Mesenteric fat pad (tissue), 1 donor: ENCODE measurements at places on chromosomes 3 and 15. TPM values are rescaled to one million over a fixed set of nuclear protein-coding genes. Genes with fewer than 3 reads are reported as not detected.

GRCh38 chr15:91336687-91337086, 236.6 kb downstream of the SV2B start:
- DNase-seq, result no peak

Gene ACP3
- total RNA-seq, result 2.5 TPM

Gene ANKUB1
- total RNA-seq, result not detected

GRCh38 chr15:63155486-63155885, 1.8 kb downstream of the RPS27L start:
- DNase-seq, result no peak

Gene TMEM207
- not detected for total RNA-seq

Gene LDHAL6B
- not detected for total RNA-seq

Gene GABPB1
- total RNA-seq, result 22.0 TPM

Gene CHRNA7
- 2.0 TPM for total RNA-seq

GRCh38 chr3:11643605-11644087, at the start of gene VGLL4:
TSS of gene VGLL4 (minus strand) at chr3:11643915. CDS start at chr3:11643518, 397 bp downstream.
- DNase-seq, result peak; percentile 95

DNA sequence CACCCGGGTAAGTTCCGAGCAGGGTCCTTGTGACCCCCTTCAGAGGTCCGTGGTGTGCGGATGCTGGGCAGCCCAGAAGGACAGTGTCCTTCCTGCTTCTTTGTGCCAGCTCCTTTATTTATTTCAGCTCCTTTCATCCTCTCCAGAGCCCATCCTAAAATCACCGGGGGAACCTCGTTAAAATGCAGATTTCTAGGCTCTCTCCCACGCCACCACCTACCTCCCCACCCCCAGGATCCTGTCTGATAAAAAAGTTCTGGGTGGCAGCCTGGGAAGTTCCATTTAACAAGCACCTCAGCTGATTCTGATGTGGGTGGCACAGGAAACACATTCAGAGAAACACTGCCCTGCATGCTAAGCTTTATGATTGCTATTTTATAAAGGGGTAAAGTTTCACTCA, 12.5 kb upstream of the IGF1R start:
- no peak for DNase-seq

Gene PPP4R2
- total RNA-seq, result 82.1 TPM

Gene IL20RB
- total RNA-seq, result 3.6 TPM

GRCh38 chr15:52294881-52295420, 653 bp downstream of the MYO5C start:
- no peak for DNase-seq

Gene ABI3BP
- total RNA-seq, result 37.1 TPM

Gene AMIGO3
- total RNA-seq, result not detected

Gene ABCC5
- 24.2 TPM for total RNA-seq

DNA sequence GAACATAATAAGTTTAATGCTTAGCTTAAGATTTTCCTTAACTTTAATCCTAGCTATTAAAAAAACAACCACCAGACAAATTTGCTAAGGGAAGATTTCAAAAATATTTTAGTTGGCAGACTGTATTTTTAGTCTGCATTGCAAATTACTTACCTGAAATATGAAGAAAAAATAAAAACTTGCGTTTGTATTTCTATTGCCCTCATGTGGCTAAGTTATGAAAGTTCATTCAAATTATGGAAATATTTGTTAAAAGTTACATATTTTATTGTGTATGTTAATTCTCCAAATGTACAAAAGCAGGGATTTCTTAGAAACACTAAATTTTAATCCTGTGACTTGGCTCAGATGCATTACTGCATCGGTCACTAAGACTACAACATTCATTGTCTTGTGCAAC, 15.0 kb downstream of the GTF2A2 start:
- no peak for DNase-seq
